CD4-positive, alpha-beta T cell treated with Interleukin-17A for 1 hour (primary cell): ENCODE measurements at places on chromosomes 4 and X.

- no peak for DNase-seq
Measured at GRCh38 chr4:159447296-159447695, 344.4 kb downstream of the RAPGEF2 start.

- DNase-seq: no peak
Measured at GRCh38 chr4:20381005-20381404, 129.3 kb downstream of the SLIT2 start.

- no peak for DNase-seq
Measured at GRCh38 chr4:124202099-124202498, 510.4 kb downstream of the ANKRD50 start.

GRCh38 chr4:185031611-185032010, 13.3 kb downstream of the HELT start:
- no peak for DNase-seq
